ENCODE measurements at places on chromosomes 6 and 20.

DNA sequence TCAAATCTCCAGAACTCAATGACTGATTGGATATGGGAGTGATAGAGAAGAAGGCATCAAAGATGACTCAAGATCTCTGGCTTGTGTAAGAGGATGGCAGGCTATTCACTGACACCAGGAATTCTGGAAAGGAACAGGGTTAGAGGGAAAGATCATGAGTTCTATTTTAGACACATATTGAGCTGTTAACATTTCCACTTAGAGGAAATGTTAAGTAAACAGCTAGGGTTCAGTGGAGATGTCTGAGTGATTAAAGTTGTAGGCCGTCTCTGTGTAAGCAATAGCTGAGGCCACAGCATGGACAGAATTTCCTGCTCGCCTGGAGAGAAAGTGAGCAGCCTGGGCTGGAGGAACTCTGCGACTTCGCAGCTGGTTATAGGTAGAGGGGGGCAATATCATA is 21.0 kb downstream of the ZC3H12D start:
- DNase-seq = no peak

DNA sequence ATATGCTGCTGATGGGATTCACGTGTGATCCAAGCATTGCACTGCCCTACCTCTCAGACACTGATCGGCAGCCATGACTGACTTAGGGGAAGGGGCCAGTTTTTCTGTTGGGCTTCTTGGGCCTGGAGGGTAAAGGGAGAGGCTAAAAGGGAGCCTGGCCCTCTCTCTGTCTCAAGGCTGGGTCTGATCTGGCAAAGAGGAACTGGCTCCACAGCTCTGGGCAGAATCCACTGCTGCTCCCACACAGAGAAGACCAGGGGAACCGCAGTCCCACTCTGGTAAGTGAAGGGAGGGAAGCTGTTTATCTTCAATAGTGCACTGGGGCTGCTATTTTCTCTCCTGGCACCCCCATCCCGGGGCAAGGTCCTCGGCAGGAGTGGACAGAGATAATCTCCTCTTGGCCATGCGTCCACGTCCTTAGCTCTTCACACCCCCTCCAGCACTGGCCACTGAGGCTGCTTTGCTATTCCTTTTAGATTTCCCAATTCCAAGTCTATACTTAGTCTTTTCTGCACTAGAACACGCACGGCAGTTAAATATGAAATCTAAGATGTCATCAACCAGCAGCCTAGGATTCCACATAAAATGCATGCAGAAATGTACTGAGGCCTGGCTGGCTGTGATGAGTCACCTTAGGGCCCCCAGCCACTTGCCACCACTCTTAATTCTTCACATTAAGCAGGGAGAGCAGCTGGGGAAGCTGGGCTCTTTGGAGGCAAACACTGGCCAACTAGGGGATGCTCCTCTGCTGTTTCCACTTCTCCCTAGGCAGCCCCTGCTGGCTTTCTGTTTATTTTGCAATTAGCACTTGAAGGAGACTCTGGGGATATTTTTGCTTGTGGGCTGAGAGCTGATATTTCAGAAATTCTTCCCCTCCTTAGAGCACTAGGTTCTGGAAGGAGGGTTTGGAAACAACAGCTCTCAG is 87.8 kb upstream of the ARMC2 start:
- peak; percentile 46 for DNase-seq

- DNase-seq = no peak
Observed at GRCh38 chr20:44326391-44327159, 10.3 kb upstream of the R3HDML start.

GRCh38 chr20:46682063-46682821 is 7.0 kb downstream of the TP53RK start:
- no peak for DNase-seq
